ENCODE measurements at places on chromosomes 13 and 19. TPM values are rescaled to one million over a fixed set of nuclear protein-coding genes. Genes with fewer than 3 reads are reported as not detected.

Gene CEACAM1
- not detected for total RNA-seq

Gene EBPL
- 40.4 TPM for total RNA-seq

GRCh38 chr13:79736356-79736755 is 255.4 kb downstream of the NDFIP2 start:
- no peak for DNase-seq

DNA sequence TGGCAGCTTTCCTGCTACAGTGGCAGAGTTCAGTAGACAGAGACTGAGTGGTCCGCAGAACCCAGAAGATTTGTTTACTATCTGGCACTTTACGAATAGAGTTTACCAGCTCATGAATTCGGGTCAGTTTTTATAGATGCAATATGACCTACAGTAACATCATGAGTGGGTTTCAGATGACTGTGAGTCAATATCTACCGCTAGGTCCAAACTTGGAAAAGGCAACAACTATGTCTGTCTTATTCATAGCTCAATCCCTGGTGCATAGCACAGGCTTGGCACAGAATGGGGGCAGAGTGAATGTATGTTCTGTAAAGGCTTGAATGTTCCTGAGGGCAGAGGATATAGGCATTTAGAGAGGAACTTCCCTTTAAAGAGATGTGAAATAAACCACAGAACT is 65.2 kb downstream of the RAP2A start:
- DNase-seq = no peak

- DNase-seq = peak; percentile 83
Observed at GRCh38 chr19:50368649-50369570, 3.5 kb upstream of the NAPSA start.

DNA sequence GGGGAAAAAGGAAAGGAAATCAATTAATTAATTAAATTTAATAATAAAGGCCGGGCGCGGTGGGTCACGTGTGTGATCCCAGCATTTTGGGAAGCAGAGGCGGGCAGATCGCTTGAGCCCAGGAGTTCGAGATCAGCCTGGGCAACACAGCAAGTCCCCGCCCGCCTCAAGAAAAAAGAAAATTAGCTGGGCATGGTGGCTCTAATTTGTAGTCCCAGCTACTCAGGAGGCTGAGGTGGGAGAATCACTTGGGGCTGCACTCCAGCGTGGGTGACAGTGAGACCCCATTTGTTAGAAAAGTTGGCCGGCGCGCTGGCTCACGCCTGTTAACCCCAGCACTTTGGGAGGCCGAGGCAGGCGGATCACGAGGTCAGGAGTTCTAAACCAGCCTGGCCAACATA is 733 bp upstream of the CD320 start:
- no peak for DNase-seq

GRCh38 chr13:106133025-106133424 is 402.4 kb downstream of the EFNB2 start:
- DNase-seq = no peak

DNA sequence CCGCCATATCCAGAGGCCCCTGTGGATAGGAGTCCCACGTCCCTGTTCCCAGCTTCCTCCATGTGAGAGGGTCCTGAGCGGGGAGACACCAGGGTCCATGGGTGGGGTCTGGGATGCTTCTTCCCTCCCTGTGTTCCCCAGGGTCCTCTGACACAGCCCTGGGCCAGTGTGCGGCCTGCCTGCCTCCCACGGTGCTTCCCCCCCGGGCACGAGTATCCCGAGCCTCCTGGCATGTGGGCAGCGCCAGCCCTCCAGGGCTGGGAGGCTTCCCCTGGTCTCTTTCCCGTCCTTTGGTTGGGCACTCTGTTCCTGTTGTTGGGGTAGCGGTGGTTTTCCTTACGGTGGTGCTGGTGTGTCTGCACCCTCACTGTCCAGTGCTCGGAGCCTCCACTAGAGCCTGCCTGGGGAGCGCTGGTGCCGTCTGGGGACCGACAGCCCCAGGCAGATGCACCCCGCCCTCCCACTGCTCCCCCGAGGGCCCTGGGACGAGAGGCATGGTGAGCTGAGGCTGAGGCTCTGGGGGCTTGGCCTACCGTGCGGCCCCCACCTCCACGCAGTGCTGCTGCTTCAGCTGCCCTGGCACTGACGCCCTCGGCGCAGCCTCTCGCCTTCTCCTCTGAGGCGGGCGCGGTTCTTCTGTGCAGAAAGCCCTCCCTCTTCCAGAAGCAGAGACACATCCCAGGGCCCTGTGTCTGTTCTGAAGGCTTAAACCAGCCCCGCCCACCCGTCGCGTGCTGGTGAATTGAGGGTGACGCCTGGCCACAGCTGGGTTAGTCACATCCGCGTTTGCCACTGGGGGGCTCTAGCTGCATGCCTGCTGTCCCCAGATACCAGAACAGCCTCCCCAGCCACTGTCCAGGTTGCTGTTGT is 27.9 kb downstream of the PLEKHJ1 start:
- no peak for DNase-seq

GRCh38 chr19:39506944-39507714 is 7.8 kb upstream of the SELENOV start:
- DNase-seq = peak; percentile 30
